T-helper 1 cell (primary cell): ENCODE measurements at places on chromosomes 12 and 14.

- DNase-seq, result no peak
Measured at GRCh38 chr14:36224176-36224575, 47.7 kb upstream of the PTCSC3 start.

- DNase-seq, result no peak
Measured at GRCh38 chr14:104885973-104886689, 21.1 kb downstream of the CEP170B start.

GRCh38 chr12:96084624-96085023, 49.2 kb upstream of the LTA4H start:
- DNase-seq, result no peak

- DNase-seq, result no peak
Measured at GRCh38 chr14:105495101-105495989, 4.3 kb downstream of the TEDC1 start.

DNA sequence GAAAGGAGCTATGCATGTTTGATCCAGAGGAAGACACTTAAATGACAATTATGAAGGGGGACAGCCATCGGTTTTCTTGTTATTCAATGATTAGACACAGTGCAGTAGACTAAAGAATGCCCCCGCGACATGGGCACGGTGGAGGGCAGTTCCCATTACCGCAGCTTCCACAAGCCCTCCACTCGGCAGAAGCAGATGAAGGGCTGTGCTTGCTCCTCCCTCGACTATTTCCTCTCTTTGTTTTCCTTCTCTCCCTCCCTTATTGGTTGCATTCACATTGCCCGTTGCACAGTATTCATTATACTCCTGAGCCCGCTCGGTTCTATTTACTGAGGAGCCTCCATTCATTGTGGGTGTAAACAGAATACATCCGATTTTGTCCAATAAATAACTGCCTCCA, 138.8 kb upstream of the RASSF8 start:
- no peak for DNase-seq

GRCh38 chr12:24470050-24470449, 478.9 kb downstream of the BCAT1 start:
- no peak for DNase-seq

GRCh38 chr12:79761341-79761740, 70.6 kb upstream of the PAWR start:
- DNase-seq, result no peak

DNA sequence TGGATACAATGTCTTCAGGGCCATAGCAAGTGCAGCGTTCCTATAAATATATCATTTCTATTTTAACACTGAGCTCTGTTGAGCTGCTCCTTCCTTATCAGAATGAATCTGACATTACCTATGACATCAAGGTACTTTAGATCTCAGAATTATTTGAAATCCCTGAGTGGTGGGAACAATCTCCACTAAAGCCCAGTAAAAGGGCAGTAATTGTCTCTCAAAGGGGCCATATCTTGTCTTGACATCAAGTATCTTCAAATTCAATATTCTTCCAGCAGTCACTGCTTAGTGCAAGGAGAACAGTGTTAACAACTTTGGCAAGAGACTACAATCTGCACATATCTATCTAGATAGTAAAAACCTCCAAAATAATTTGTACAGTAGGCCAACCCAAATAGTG, 21.7 kb upstream of the ST8SIA1 start:
- no peak for DNase-seq
